Stimulated activated CD4-positive, alpha-beta T cell treated with anti-CD3 and anti-CD28 coated beads, Interleukin-12 subunit alpha, Interleukin-12 subunit beta, amount 100 ng/mL, for 4 hours (primary cell): ENCODE measurements at places on chromosomes 5 and 9.

GRCh38 chr9:92425474-92425873, 1.2 kb upstream of the OMD start:
- DNase-seq = no peak

DNA sequence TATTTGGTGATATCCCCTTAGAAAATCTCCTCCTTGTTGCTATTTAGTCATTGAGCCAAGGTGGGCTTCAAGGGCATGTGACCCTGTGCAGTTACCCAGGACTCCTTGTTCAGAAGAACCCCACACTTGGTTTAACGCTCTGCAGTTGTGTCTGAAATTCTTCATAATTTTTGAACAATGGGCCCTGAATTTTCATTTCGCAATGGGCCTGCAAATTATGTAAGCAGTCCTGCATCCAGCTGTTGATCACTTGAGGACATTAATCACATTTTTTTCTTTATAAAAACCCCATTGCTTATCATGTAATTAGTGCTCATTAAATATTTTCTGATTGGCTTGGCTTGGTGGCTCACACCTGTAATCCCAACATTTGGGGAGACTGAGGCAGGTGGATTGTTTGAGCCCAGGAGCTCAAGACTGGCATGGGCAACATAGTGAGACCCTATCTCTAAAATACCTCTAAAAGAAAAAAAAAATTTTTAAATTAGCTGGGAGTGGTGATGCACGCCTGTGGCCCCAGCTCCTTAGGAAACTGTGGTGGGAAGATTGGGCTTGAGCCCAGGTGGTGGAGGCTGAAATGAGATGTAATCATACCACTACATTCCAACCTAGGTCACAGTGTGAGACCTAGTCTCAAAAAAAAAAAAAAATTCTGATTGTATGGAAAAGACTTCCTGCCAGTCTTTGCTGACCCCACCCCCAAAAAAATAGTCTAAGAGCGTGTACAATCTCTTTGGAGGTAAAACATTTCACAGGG, 194.2 kb upstream of the HAPLN1 start:
- DNase-seq = no peak

GRCh38 chr9:109513871-109514270, 15.8 kb upstream of the PTPN3 start:
- DNase-seq = no peak

GRCh38 chr5:59390989-59391388, 502.5 kb downstream of the PDE4D start:
- DNase-seq = no peak

GRCh38 chr9:130045725-130046450, 2.9 kb upstream of the FNBP1 start:
- DNase-seq = no peak

GRCh38 chr5:94632024-94632423, 13.6 kb downstream of the SLF1 start:
- no peak for DNase-seq

DNA sequence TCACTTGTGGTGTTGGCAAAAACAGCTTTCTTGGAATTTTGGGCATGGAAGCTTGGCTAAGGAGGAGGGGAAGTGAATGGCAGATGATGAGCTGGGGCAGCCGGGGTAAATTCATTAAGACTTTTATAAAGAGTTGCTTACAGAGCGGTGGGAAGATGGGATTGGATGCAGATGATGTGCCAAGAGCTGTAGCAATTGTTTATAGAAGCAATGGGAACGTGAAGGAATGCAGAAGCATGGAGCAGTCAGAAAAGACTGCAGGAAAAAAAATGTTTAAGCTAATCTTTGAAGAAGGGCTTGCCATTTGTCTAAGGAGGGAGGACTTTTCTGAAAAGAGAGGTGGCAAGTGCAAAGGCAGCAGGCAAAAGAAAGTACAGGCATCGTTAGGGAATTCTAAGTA, 86.6 kb upstream of the SHISAL2B start:
- no peak for DNase-seq

DNA sequence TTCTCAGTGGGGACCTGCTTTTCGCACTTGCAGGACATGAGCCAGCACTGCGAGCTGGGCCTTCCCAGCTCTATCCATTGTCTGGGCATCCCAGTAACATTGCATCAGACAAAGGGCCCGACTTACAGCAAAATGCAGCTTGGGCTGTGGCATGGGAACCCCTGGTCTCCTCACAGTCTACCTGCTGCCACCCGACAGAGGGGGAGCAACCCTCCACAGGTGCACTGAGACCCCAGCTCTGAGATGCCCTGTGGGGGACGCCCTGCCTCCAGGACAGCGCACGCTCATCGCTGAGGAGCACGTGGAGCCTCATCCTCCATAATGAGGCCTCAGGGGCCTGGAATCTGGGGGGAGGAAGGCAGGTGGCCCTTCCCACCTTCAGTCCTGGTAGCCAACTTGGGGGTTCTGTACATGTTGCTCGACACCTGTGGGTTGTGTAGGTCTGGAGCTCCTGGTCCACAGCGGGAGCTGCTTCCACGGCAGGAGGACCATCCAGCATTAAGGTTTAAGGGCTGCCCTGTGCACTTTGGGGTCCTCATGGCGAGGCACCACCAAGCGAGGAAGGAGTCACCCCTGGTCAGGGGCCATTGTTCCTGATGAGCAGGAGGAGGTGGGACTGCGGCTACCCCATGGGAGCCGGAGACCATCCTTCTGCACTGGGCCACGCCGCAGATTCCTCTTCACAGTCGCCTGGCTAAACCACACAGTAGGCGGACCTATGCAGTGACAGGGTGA, 376.5 kb upstream of the IRX1 start:
- DNase-seq = no peak

DNA sequence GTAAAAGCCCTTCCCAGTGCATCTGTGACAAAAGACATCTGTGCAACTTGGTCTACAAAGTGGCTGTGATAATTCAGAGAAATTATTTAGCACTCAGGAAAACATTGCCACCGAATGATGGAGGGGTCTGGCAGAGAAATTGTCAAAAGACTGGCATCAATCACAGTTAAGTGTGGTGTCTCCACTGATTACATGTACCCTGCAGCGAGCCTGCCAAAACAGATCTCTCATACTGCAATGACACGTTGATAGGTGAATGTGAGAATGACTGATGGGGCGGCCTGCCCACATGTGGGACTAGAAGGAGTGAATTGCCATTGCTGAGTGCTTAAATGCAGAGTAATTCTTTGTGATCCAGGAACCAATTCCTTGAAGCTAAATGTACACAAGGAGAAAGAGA, 136.4 kb upstream of the PCSK5 start:
- no peak for DNase-seq

GRCh38 chr5:89338935-89339334, 456.0 kb upstream of the MEF2C start:
- no peak for DNase-seq

- no peak for DNase-seq
These were observed 399.1 kb upstream of the NMUR2 start for GRCh38 chr5:152804179-152804578.

DNA sequence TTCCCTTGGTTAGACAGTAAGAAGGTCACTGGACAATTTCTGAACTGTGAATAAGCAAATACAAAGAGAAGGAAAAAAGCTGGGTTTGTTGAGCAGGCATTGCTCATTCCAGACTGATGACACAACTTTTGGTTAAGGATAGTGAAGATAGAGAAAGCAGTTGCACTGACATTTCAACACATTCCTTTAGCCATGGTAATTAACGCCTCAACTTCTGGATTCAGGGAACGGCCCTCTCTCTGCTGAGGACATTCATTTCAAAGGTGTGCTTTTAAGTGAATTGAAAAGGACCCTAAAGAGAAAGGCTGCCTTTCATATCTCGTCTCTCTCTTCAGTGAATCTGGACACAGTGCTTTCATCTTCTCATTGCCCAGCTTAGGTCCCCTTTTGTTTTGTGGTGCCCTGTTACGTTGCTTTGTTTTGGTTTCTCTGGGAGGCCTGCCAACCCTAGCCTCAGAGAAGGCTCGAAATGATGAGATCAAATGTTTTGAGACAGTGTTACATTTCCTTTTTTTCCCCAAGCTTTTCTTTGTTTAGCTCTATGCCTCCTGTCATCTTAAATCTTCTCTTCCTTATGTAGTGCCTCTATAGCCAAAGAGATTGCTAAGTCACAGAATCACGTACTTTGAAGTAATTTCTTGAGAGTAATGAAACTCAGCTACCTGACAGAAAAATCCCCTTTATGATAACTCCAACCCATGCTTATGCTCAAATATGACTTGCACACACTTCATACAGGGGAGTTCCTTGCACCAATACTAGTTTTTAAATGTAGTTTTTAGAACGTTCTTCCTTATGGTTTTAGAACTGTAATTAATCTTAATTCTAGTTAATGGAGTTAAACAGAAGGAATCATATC, 94.4 kb upstream of the IFNE start:
- DNase-seq = peak; percentile 13

DNA sequence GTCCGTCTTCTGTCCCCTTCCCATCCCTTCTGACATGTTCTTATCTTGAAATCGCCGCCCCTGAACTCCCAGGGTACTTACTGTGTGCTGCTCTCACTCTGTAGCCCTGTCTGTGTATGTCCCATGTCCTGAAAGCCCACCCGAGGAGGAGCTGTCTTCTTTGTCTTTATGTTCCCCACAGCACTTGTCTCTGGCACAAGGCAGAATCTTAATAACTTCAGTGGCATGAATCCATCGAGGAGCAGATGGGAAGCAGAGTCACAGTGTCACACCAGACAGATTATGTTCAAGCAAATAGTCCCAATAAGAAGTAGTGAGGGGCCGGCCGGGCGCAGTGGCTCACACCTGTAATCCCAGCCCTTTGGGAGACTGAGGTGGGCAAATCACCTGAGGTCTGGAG, 29.7 kb upstream of the LTC4S start:
- DNase-seq = no peak

DNA sequence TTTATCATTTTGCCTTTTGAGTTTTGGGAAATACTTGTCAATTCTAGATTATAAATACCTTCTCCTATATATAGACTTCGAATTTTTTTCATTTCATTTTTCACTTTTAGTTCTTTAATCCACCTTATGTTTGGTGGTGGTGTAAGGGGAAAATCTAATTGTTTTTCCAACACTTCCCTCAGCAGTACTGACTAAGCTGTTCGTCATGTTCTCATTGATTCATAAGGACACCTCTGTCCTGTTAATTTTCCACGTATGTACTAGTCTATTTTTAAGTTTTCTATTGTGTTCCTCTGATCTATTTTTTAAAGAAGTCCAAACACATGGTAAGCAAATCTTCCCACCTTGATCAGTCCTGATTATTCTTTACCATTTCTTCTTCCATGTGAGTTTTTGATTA, 254.2 kb downstream of the SYK start:
- no peak for DNase-seq

GRCh38 chr5:141669520-141669919, 12.5 kb downstream of the ARAP3 start:
- DNase-seq = no peak

DNA sequence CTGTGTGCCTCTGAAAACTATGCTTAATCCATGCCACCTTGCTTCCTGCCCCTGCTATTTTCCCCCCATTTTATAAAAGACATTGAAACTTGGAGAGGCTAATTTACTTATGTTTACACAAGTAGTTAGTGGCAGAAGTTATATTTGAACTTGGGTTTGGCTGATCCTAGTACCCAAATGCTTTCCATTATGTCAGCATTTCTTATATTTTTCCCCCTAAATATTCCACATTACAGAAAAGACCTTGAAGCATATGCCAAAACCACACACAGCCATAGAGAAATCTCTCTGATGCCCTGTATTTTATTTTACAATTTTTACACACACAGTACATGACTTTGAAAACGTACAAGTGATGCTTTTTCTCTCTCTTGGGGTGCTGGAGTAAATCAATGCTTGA, 11.2 kb downstream of the C1QTNF2 start:
- no peak for DNase-seq

- no peak for DNase-seq
These were observed 181.5 kb upstream of the RAI14 start for GRCh38 chr5:34474573-34475021.

GRCh38 chr5:168816661-168817060, 237.5 kb upstream of the PANK3 start:
- no peak for DNase-seq

- no peak for DNase-seq
These were observed 307.6 kb downstream of the ARL15 start for GRCh38 chr5:54002779-54003178.

GRCh38 chr9:36762958-36763357, 190.3 kb downstream of the MELK start:
- no peak for DNase-seq

DNA sequence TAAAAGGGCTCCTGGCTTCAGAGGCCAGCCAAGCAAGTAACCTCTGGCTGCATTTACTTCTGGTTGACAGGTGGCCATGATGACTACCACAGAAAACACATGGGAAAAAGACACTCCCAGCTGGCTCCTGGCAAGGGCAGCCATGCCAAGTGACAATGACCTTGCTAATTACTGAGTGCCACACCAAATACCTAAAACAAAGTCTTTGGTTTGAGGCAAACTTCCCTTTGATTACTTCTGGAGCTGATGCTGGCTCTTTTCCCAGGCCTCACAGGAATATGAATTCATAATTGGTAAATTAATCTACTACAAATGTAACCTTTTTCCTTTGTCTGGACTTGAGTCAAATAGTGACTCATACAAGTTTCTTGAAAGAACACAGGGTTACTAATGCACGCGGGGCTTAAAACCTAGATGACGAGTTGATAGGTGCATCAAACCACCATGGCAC, 61.0 kb downstream of the LPAR1 start:
- no peak for DNase-seq

- DNase-seq = no peak
These were observed 22.3 kb downstream of the PDE8B start for GRCh38 chr5:77232574-77233358.

GRCh38 chr5:177592010-177592834, at the start of gene TMED9:
TSS of gene TMED9 (plus strand) at chr5:177592203. CDS start at chr5:177592215, 12 bp downstream.
- DNase-seq = peak; percentile 85

- DNase-seq = no peak
These were observed 249.0 kb upstream of the CHD1 start for GRCh38 chr5:99177796-99178195.

- DNase-seq = no peak
These were observed 11.7 kb downstream of the CAVIN4 start for GRCh38 chr9:100589582-100589981.

GRCh38 chr5:72662305-72662704, 154.2 kb upstream of the TNPO1 start:
- DNase-seq = no peak

DNA sequence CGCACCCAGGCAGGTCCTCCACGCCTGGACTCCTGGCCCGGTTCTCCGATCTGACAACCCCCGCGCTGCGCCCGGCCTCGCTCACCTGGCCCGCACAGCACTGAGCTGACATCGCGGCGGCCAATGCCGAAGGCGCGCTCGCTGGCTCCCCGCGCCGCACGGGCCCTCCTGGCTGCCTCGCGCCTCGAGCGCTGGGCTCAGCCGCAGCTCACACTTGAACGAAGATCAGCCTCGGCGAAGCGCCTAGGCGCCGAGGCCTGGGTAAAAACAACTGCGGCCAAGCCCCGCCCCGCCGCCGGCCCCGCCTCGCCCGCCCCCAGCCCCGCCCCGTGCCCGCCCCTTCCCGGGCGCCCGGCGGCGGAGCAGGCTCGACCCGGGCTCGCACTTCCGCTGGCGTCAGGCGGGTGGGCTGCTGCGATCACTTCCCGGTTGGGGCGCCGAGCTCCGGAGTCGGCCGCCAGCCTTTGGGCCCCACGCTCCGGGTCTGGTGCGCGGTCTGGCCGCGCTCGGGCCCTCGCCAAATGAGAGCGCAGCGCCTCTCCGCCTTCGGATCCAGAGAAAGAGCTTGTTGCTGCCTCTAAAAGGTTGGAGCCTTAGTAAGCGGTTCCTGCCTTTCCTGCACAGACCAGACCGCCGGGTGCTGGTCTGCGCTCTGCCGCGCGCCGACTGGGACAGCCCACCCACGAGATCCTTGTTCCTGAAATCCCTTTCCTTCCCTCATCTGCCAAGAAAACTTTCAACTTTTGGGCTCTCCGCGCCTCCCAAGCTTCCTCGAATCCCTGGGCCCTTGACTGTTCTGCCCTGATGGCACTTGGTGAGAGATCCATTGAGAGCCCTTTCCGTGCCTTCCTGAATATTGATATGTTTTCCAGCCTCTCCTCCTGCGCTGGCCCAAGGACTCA, at the start of gene SERINC5:
TSS of gene SERINC5 (minus strand) at position 238 of the 902 bp plus-strand sequence. CDS start at position 112, 126 bp downstream.
- DNase-seq = peak; percentile 80
